ENCODE measurements at places on chromosomes 6 and 20.

- no peak overlapping the region for H3K27ac ChIP-seq
- no peak overlapping the region for H3K4me3 ChIP-seq
- no peaks in the 10 kb centered on the region for H3K27me3 ChIP-seq
- H3K4me1 ChIP-seq: no peaks in the 10 kb centered on the region
- H3K36me3 ChIP-seq: no peaks in the 10 kb centered on the region
Measured at GRCh38 chr6:21791581-21791980, 198.0 kb downstream of the SOX4 start.

- no peaks in the 10 kb centered on the region for H3K4me1 ChIP-seq
- H3K4me3 ChIP-seq: no peak overlapping the region
- no peak overlapping the region for H3K27ac ChIP-seq
- DNase-seq: no peak
Measured at GRCh38 chr6:137759624-137760023, 107.4 kb upstream of the TNFAIP3 start.

GRCh38 chr6:130794010-130794697 is 33.1 kb upstream of the SMLR1 start:
- no peaks in the 10 kb centered on the region for H3K27me3 ChIP-seq
- H3K27ac ChIP-seq: no peak overlapping the region
- H3K4me1 ChIP-seq: no peaks in the 10 kb centered on the region
- H3K36me3 ChIP-seq: no peaks in the 10 kb centered on the region

GRCh38 chr6:109490713-109491112 is 7.7 kb upstream of the ZBTB24 start:
- no peak overlapping the region for H3K27ac ChIP-seq
- H3K4me3 ChIP-seq: no peak overlapping the region
- peak; percentile 29 for DNase-seq

DNA sequence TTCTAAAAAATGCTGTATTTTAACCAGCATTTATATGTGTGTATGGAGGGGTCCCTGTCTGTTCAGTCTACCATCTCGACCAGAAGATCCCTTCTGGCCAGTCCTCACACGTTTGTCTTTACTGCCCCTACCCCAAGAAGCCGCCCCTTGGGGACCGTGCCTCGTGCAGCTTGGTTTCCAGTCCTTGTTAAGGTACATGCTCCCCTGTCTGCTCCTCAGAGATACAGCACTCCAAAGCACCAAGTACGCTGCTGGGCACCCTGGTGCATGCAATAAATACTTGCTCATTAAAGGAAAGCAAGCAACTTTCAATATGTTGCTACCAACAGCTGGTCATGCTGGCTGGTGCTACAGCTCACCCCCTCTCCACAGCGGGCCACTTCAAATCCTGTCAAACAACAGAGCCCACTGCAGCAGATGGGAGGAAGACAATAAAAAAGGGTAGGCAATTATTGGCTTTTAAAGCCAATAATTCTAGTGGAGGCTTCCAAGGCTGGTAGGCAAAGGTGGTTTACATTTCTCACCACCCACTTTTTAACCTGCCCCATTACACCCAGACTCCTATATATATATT is 61.6 kb downstream of the PSMG4 start:
- peaks cover 15% of the 10 kb centered on the region for H3K4me1 ChIP-seq
- no peak overlapping the region for H3K27ac ChIP-seq
- no peak for DNase-seq
- no peaks in the 10 kb centered on the region for H3K27me3 ChIP-seq
- no peak overlapping the region for H3K4me3 ChIP-seq

- no peak overlapping the region for H3K4me3 ChIP-seq
- DNase-seq: no peak
- no peaks in the 10 kb centered on the region for H3K27me3 ChIP-seq
- no peaks in the 10 kb centered on the region for H3K4me1 ChIP-seq
- no peaks in the 10 kb centered on the region for H3K36me3 ChIP-seq
Measured at GRCh38 chr20:61260905-61261304, 8.8 kb downstream of the CDH4 start.

DNA sequence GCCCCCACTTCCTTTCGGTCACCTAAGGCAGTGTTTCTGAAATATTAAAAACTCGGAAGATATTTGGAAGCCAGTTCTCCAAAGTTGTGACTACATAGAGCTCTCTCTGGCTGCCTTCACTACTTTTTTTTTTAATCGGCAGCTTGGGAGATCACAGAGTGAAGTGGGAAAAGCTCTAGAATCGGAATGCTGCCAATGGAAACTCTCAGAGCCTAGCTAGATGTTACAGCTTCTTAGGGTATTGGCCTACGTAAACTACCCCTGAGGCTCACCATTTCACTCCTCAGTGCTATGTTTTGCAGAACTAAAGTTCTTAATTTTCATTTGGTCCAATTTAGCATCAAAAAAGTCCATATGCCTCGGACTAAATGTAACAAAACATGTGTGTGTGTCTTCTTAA is 14.5 kb downstream of the SERPINB1 start:
- no peak overlapping the region for H3K27ac ChIP-seq
- no peak overlapping the region for H3K4me3 ChIP-seq
- no peaks in the 10 kb centered on the region for H3K27me3 ChIP-seq
- no peak for DNase-seq
- peaks cover 3% of the 10 kb centered on the region for H3K36me3 ChIP-seq
- no peaks in the 10 kb centered on the region for H3K4me1 ChIP-seq

DNA sequence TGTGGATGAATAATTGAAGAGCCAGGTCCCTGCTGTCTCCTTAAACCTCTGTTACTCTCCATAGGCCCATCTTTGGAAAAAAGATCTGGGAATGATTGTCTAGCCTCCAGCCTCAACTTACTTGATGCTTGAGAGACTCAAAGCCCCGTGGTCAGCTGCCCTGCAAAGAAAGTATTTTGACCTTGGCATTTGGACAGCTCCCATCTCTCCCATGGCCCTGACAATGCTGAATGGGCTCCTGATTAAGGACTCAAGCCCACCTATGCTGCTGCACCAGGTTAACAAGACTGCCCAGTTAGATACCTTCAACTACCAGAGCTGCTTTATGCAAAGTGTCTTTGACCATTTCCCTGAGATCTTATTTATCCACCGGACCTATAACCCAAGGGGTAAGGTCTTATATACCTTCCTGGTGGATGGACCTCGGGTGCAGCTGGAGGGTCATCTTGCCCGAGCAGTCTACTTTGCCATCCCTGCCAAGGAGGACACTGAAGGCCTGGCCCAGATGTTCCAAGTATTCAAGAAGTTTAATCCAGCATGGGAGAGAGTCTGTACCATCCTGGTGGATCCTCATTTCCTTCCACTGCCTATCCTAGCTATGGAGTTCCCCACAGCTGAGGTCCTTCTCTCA is 1.6 kb downstream of the ZSWIM1 start:
- peaks cover 29% of the 10 kb centered on the region for H3K4me1 ChIP-seq
- no peak overlapping the region for H3K4me3 ChIP-seq
- no peak for DNase-seq
- no peaks in the 10 kb centered on the region for H3K27me3 ChIP-seq
- peaks cover 29% of the 10 kb centered on the region for H3K36me3 ChIP-seq
- H3K27ac ChIP-seq: no peak overlapping the region

GRCh38 chr6:24537082-24537699 is 42.4 kb downstream of the ALDH5A1 start:
- H3K27me3 ChIP-seq: no peaks in the 10 kb centered on the region
- no peak overlapping the region for H3K27ac ChIP-seq
- H3K4me3 ChIP-seq: no peak overlapping the region
- DNase-seq: no peak
- H3K36me3 ChIP-seq: peaks cover 17% of the 10 kb centered on the region

DNA sequence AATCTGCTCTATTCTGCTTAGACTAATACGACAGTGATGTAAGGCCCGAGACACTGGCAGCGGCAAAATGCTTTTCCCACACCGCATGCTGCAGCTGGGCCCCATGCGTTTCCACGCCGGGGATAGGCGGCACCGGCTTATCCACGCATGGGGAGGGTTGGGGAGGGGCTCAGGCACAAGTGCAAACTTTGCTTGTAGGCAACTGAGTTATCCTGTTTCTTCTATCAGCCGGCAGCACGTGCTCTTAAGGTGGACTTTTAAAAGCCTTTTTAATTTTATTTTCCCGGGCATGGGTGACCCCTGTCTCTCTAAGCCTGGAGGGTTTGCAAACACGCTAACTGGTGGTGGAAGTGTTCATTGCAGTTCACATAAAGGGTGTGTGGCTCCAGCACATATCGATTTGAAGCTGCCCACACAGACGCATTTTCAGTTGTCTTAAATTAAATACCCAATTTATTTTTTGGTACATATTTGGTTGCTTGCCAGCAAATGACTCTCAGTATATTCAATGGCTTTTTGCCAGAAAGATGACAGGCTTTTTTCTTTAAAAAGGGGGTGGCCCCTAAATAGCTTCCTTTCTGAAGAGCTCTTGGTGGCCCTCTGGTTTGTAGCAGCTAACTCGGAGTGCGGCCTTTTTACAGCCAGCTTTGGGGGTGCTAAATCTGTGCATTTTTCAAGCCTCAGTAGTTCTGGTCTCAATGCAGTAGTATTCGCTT is 561.8 kb upstream of the AGPAT4 start:
- H3K4me1 ChIP-seq: no peaks in the 10 kb centered on the region
- H3K36me3 ChIP-seq: no peaks in the 10 kb centered on the region
- H3K27ac ChIP-seq: no peak overlapping the region

- no peaks in the 10 kb centered on the region for H3K27me3 ChIP-seq
- no peaks in the 10 kb centered on the region for H3K36me3 ChIP-seq
- H3K27ac ChIP-seq: no peak overlapping the region
- DNase-seq: no peak
Measured at GRCh38 chr6:3928111-3928510, 78.9 kb downstream of the FAM50B start.

Measured in vagina (tissue), 2 donors.